A673 (cell line): ENCODE measurements at places on chromosomes 11 and 22. TPM values are rescaled to one million over a fixed set of nuclear protein-coding genes. Genes with fewer than 3 reads are reported as not detected.

DNA sequence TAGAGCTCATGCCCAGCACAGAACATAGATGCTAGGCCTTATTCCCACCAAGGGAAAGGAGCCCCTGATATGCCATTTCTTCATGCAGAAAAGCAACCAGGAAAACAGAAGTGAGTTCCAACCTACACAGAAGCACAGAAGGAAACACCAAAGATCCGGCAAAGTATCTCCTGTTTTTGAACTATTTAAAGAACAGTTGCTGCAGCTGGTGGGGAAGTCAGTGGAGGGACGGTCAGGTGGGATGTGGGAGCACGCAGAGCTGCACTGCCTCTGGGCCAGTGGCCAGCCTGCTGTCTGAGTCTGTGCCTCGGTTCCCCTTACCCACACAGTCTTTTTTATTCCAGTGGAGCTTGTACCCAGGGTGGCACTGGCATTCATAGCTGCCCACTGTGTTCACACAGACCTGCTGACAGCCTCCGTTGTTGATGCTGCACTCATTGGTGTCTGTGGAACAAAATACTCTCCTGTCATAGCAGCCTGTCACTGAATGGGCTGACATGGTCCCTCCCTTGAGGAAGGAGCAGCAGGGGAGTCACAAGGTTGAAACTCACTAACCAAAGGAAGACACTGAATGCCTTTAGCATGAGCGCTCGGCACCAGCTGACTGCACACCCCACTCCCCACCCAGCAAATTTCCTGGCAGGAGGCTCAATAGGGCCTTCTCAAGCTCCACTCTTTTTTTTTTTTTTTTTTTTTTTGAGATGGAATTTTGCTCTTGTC lies 37.9 kb downstream of the SCUBE2 start:
- DNase-seq: no peak

DNA sequence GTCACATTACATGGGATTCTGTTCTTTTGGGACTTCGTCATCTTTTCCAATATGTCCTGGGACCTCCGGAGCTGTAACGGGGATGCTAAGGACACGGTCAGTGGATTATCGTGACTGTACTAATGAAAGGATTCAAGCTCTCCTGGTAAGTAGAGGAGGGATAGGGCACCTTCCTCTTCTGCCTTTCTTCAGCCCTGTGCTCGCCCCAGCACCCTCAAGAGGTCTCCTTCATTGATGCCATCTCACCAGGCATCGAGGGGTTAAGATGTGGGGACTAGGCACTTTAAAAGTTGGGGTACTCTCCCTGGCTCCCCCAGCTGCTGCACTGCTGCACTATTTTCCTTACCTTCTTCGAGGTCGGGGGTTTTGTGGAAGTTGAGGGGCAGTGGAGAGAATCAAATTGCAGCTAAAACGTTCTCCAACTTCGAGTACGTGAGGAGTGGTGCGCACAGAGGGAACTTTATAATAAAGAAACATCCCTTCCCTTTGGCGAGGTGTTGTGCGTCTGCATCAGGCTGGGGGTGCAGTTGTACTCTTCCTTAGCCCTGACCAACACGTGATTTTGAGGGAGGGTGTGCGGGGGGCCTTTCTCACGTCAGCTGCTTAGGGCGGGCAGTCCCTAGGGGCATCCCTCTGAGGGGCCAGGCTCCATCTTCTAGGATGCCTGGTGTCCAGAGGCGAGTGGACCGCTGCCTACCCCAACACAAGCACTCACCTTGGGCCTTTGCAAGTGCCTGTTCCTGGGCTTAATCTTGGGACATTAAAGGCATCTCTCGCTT lies 96.1 kb downstream of the GRAMD1B start:
- DNase-seq: no peak

DNA sequence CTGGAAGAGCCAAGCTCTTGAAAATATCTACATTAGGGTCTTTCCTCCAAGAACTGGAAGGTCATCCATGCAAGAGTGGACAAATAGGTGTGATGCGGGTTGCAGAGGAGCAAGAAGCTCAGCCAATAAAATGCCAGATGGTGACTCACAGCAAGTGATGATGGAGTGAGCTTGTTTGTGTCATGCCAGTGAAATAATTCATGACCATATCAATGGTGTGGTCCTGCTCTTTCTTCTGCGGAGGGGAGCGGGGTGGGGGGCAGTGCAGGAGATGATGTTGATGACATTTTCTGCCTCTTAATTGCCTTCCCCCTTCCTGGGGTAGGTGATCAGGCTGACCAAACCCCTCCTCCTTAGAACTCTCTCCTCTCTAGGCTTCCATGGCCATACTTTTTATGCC lies 118.5 kb upstream of the TIMP3 start:
- DNase-seq: no peak

Gene TBCEL
- total RNA-seq: 18.6 and 22.4 TPM in 2 replicates

DNA sequence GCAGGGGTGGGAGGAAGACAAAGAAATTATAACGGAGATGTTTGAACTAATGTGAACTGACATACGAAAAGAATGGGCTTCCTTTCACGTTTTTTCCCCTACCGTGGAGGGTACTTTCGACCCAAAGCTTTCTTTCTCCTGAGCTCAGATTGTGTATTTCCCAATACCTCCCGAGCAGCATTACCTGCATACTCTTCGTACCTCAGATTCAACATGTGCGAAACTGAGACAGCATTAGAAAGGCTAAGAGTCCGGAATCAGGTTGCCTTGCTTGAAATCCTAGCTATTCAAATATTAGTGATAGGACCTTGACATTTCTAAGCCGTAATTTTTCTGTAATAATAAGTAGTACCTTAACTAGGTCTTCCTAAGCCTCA lies 778 bp upstream of the PAK1 start:
- no peak for DNase-seq

DNA sequence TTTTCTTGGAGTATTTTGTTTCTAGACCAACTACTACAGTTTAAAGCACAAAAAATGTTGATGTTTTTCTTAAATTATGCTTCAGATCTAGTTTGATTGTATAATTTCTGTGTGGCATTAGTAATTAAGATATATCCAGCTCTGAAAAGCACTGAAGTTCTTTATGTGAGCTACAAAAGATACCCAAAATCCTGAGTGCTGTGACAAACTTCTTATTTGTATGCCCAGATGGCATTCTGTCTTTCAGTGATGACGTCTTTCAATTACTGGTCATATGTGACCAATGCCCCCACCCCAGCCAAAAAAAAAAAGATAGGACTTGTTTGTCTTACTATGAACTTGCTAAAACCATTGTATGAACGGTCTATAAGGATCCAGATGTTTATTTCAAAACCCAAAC lies 51.3 kb downstream of the BIRC2 start:
- DNase-seq: no peak

Gene DDI1
- not detected in 2 replicates for total RNA-seq

Gene OR8D1
- total RNA-seq: 0.41 and 0.52 TPM in 2 replicates

Gene MDK
- total RNA-seq: 252 and 397 TPM in 2 replicates

DNA sequence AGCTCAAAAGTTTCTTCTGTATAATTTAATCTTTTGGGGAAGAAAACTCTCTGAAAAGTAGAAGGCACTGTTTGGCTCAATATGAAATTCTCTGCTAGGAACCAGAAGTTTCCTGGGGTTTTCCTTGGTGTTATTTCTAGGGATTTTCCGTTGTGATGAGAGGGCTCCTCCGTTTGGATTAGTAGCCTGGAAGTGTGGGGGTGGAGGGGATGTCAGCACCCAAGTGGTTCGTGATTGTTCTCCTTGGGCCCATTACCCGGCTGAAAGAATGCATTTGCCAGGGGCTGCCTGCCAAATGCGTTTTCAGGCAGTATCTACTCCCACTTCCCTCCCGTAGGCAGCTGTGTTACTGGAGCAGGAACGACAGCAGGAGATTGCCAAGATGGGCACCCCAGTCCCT lies 4.3 kb downstream of the SF3B2 start:
- DNase-seq: no peak

- no peak for DNase-seq
Measured at GRCh38 chr11:61019037-61019831, 47.8 kb downstream of the CD6 start.

GRCh38 chr11:3166268-3167142 lies 1.4 kb upstream of the OSBPL5 start:
- DNase-seq: no peak

Gene PKP3
- not detected in 2 replicates for total RNA-seq

Gene P2RX6
- total RNA-seq: 0.39 and 0.43 TPM in 2 replicates

- DNase-seq: no peak
Measured at GRCh38 chr11:85279267-85279666, 347.9 kb downstream of the DLG2 start.

DNA sequence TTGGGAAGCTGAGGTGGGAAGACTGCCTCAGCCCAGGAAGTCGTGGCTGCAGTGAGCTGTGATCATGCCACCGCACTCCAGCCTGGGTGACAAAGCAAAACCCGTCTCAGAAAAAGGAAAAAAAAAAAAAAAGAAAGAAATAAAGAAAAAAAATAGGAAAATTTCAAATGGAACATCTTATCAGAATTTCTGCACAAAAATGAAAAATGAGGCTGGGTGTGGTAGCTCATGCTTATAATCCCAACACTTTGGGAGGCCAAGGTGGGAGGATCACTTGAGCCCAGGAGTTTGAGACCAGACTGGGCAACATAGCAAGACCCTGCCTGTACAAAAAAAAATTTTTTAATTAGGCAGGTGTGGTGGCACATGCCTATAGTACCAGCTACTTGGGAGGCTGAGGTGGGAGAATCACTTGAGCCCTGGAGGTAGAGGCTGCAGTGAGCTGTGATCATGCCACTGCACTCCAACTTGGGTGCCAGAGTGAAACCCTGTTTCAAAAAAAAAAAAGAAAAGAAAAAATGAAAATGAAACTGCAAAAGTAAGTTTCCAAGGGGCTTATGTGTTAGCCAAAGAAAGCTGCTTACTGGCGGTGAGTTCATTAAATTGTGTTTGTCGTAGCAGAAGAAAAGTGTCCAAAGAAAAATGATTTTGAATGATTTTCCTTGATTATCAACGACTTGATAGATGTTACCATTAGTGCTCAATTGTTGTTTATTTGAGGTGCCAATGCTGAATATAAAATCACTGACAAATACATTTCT lies 7.5 kb upstream of the CRKL start:
- DNase-seq: no peak

DNA sequence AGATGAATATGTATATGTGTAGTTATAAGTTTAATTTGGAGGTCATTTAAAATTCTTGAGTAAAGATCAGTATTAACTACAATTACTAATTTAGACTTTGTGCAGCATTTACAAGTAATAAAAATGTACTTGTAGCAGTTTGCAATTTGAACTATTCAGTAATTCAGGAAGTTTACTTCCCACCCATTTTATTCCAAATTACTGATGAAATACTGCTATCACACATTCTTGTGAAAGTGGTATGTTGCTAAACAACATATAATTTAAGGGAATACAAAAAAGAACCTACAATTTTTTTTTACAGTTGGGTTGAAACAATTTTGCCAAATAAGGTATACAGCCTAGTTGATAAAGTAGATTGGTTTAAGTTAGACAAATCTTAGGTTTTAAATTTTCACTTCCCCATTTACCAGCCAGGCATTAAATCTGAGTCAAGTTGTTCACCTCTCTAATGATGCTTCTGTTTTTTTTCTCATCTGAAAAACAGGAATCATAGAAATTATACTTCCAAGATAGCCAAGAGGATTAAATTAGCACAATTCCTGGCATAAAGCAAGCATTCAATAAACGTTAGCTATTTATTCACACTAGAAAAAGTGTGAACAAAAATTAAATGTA lies 45.3 kb downstream of the ZBTB44 start:
- no peak for DNase-seq

DNA sequence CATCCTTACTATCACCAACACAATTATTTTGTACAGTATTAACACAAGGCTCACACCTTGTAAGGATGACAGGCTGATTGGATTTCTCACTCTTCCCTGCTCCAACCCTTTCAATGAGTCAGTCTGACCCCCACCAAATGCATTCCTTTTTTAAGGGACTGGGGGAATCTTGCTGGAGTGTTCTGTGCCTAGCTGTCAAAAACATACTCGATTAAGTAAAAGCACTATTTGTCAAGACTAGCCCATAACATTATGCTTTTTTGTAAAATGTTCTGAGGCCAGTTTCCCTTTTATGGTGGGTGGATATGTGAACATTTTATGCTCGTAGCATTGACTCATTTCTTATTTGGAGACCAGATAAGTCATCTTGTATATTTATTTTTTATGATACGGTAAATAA lies 87.2 kb downstream of the PDHX start:
- no peak for DNase-seq
